Panc1 (cell line): ENCODE measurements at places on chromosomes 1 and 21.
A peak's percentile ranks its signal among the peaks of the same experiment; 100 is the strongest.

- no peaks in the 10 kb centered on the region for H3K4me1 ChIP-seq
- no peaks in the 10 kb centered on the region for H3K36me3 ChIP-seq
- peaks cover 11% of the 10 kb centered on the region for H3K27me3 ChIP-seq
- DNase-seq, result no peak
- no peak overlapping the region for H3K27ac ChIP-seq
Measured at GRCh38 chr1:62307895-62308492, 11.2 kb downstream of the KANK4 start.

DNA sequence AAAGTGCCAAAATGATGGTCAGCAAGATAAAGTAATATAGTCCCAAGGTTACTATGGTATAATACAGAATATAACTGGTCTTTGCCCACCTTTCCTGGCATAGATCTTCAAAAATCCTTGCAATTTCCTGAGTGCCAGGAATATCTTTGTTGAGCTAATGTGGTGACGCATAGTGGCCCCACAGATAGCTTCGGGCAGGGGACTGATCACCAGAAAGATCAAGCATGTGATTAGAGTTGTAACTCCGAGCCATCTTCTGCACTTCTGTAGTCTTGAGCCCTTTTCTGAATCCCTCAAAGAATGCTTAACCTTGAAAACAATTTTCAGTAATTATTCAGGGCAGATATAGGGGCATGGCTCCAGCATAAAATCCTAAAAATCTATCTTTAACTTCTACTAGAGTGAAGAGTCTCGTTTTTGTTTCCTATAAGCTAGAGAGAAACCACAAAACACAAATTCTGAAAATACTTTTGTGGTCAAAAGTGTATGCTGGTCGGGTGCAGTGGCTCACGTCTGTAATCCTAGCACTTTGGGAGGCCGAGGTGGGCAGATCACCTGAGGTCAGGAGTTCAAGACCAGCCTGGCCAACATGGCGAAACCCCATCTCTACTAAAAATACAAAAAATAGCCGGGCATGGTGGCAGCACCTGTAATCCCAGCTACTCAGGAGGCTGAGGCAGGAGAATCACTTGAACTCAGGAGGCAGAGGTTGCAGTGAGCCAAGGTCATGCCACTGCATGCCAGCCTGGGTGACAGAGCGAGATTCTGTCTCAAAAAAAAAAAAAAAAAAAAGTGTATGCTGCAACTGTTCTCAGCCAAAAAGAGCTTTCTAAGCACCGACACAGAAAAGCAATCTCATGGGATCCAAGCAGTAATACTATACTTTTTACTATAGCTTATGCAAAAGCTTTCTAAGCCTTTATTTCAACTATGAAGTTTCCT is 62.8 kb downstream of the NVL start:
- 0 out of 2 replicates have a peak, but pooled peaks cover 5% of the 10 kb centered on the region for H3K4me1 ChIP-seq
- no peak for DNase-seq
- no peaks in the 10 kb centered on the region for H3K36me3 ChIP-seq
- no peak overlapping the region for H3K4me3 ChIP-seq
- no peaks in the 10 kb centered on the region for H3K27me3 ChIP-seq

GRCh38 chr1:221824909-221825308 is 83.0 kb upstream of the DUSP10 start:
- no peaks in the 10 kb centered on the region for H3K4me1 ChIP-seq
- no peaks in the 10 kb centered on the region for H3K27me3 ChIP-seq
- H3K4me3 ChIP-seq, result no peak overlapping the region
- no peaks in the 10 kb centered on the region for H3K36me3 ChIP-seq
- no peak overlapping the region for H3K27ac ChIP-seq

- H3K27me3 ChIP-seq, result no peaks in the 10 kb centered on the region
- no peak overlapping the region for H3K27ac ChIP-seq
- H3K4me3 ChIP-seq, result no peak overlapping the region
- H3K36me3 ChIP-seq, result no peaks in the 10 kb centered on the region
Measured at GRCh38 chr1:241997401-241997998, 1.4 kb downstream of the MAP1LC3C start.

GRCh38 chr1:203054184-203054583 is 27.9 kb downstream of the PPFIA4 start:
- no peak overlapping the region for H3K27ac ChIP-seq
- no peaks in the 10 kb centered on the region for H3K27me3 ChIP-seq
- no peak for DNase-seq
- no peaks in the 10 kb centered on the region for H3K36me3 ChIP-seq
- H3K4me1 ChIP-seq, result no peaks in the 10 kb centered on the region

- H3K27ac ChIP-seq, result no peak overlapping the region
- H3K27me3 ChIP-seq, result no peaks in the 10 kb centered on the region
- no peaks in the 10 kb centered on the region for H3K36me3 ChIP-seq
- no peak overlapping the region for H3K4me3 ChIP-seq
Measured at GRCh38 chr1:44828003-44828651, 14.9 kb downstream of the PTCH2 start.

GRCh38 chr1:174964261-174964971 is 35.3 kb upstream of the CACYBP start:
- H3K36me3 ChIP-seq, result no peaks in the 10 kb centered on the region
- H3K27ac ChIP-seq, result no peak overlapping the region
- H3K27me3 ChIP-seq, result no peaks in the 10 kb centered on the region
- DNase-seq, result no peak
- H3K4me3 ChIP-seq, result no peak overlapping the region

- H3K27ac ChIP-seq, result no peak overlapping the region
- H3K4me3 ChIP-seq, result no peak overlapping the region
- H3K27me3 ChIP-seq, result no peaks in the 10 kb centered on the region
- no peaks in the 10 kb centered on the region for H3K4me1 ChIP-seq
Measured at GRCh38 chr21:14259747-14260146, 43.8 kb downstream of the RBM11 start.

GRCh38 chr21:32916522-32917099 is 109.1 kb upstream of the OLIG2 start:
- no peaks in the 10 kb centered on the region for H3K4me1 ChIP-seq
- H3K27me3 ChIP-seq, result no peaks in the 10 kb centered on the region; the same call in 1 of the 2 replicates
- DNase-seq, result no peak
- H3K36me3 ChIP-seq, result no peaks in the 10 kb centered on the region
- no peak overlapping the region for H3K4me3 ChIP-seq

GRCh38 chr1:69426401-69426800 is 141.3 kb upstream of the LRRC7 start:
- no peak for DNase-seq
- no peak overlapping the region for H3K27ac ChIP-seq
- H3K27me3 ChIP-seq, result no peaks in the 10 kb centered on the region
- no peaks in the 10 kb centered on the region for H3K4me1 ChIP-seq
- no peaks in the 10 kb centered on the region for H3K36me3 ChIP-seq
- no peak overlapping the region for H3K4me3 ChIP-seq

GRCh38 chr21:46009951-46010705 is 28.6 kb downstream of the COL6A1 start:
- H3K4me1 ChIP-seq, result no peaks in the 10 kb centered on the region
- H3K27me3 ChIP-seq, result no peaks in the 10 kb centered on the region; the same call in 1 of the 2 replicates
- no peak overlapping the region for H3K27ac ChIP-seq
- no peaks in the 10 kb centered on the region for H3K36me3 ChIP-seq
- no peak overlapping the region for H3K4me3 ChIP-seq

- no peak overlapping the region for H3K4me3 ChIP-seq
- no peaks in the 10 kb centered on the region for H3K36me3 ChIP-seq
- no peak for DNase-seq
- no peak overlapping the region for H3K27ac ChIP-seq
Measured at GRCh38 chr1:226627050-226627755, 78.6 kb downstream of the STUM start.

DNA sequence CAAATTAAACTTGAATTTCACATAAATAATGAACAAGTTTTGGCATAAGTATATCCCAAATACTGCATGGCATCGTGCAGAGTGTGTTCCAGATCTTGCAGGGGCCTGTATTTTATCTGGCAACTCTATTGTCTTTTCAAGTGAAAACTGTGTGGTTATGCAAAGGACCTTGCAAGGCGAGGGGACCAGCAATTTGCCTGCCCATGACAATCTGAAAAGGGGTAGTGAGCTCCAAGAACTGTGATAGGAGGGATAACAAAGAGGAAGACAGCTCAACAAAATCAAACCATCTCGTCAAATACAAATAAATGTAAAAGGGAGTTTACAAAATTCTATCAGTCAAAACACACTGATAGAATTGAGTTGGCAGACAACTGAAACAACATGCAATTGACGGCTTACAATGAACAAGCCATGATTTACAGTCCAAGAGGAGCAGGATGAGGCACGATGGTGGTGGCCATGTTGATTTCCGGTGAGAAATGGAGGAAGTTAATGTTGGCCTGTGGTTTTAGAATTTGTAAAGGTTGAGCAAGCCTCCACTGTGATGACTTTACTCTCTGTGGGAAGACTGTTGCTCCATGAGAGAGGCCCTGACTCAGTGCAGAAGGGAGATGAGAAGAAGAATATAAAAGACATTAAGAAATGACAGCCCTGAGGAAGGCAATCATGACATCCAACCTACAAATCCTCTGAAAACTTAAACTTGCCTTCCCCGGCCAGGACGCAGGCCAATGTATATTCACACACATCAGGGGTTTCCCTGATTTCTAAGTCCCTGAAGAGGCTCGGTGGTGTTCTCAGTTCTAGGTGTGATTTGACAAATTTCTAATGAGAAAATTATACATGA is 132.2 kb downstream of the ADSS2 start:
- no peaks in the 10 kb centered on the region for H3K36me3 ChIP-seq
- H3K27ac ChIP-seq, result no peak overlapping the region
- no peaks in the 10 kb centered on the region for H3K27me3 ChIP-seq
- no peak for DNase-seq
- no peak overlapping the region for H3K4me3 ChIP-seq
- H3K4me1 ChIP-seq, result peaks cover 9% of the 10 kb centered on the region

DNA sequence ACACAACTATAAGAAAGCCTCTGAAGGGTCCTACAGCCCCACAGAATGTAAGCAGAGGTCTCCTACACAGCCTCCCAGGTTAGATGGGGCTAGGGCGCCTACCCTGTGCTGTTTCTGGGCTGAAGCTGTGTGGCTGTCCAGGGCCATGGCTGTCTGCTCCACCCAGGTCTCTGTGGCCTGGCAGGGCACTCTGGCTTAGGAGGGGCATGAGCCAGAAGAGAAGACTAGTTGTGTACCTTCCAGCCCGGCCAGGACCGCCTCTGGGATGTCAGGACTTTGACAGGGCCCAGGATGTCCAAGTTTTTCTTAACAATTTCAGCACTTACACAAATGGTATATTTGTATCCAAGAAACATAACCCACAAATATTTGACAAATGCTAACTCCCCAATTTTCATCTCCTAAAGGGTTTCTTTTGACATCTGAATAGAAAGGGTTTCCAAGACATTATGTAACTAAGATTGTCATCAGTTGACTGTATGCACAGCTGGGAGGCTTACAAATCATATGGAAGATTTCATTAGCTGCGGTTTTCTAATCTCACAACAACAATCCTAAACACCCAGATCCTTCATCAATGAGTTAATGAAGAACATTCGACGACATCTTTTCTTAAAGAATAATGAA is 80.5 kb downstream of the HSF2BP start:
- no peak overlapping the region for H3K4me3 ChIP-seq
- H3K27ac ChIP-seq, result no peak overlapping the region; the same call in 1 of the 2 replicates
- no peak for DNase-seq
- H3K27me3 ChIP-seq, result no peaks in the 10 kb centered on the region
- no peaks in the 10 kb centered on the region for H3K4me1 ChIP-seq

DNA sequence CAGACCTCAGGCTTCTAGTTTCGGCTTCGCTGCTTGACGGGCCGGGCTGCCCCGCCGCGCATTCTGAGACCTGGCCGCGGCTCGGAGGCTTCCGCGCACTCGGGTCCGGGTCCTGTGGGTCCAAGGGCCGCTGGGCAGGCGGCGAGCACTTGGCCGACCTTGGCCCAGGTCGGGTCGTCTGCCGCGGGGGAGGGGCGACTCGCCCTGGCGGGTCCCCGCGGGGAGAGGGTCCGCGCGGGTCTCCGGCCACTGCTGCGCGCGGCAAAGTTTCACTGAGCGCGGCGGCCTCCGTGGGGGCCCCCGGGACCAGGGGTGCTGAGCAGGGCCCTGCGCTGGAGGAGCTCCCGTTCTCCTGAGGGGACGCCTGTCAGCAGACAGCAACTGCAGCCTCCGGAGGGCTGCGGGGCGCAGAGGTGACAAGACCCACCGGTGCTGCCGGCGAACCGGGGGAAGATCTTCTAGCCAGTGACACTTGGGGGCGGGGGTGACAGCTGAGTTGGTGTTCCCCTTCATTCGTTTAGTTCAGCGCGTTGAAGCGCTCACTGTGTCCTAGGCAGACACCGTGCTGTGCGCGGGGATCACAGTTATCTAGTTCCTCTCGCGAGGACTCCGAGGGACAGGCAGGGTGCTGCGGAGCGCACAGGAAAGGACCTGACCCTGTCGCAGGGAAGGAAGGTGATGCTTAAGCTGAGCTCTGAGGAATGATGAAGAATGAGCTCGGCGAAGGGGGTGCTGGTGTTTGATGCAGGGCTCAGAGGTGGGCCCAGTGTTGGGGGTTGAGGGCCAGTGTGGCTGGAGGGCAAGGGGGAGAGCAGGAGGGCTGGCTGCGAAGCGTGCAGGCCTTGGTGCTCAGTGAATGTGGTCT is 725 bp downstream of the MTFR1L start:
- H3K27me3 ChIP-seq, result no peaks in the 10 kb centered on the region
- H3K27ac ChIP-seq, result peak overlapping the region; percentile 86
- H3K4me3 ChIP-seq, result peak overlapping the region; percentile 73
- DNase-seq, result no peak

DNA sequence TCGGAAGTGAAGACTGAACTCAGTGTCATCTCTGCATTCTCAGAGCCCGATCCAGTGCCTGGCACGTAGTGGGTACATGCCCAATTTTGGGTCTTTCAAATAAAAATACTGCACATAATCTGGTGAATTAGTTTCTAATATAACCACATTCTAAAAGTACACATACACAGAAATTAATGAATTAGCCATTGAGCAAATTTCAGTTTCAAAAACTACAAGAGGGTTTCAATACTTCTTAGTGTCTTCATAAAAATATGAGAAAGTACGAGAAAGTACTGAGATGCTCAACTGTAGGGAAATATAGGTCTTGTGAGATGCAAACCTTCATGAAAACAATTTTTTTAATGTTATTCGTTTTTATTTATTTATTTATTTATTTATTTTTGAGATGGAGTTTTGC is 86.9 kb downstream of the SMYD2 start:
- no peak overlapping the region for H3K27ac ChIP-seq
- H3K4me3 ChIP-seq, result no peak overlapping the region
- H3K4me1 ChIP-seq, result no peaks in the 10 kb centered on the region
- peaks cover 46% of the 10 kb centered on the region for H3K36me3 ChIP-seq
- DNase-seq, result no peak

- H3K27ac ChIP-seq, result no peak overlapping the region
- H3K36me3 ChIP-seq, result no peaks in the 10 kb centered on the region
- H3K27me3 ChIP-seq, result peaks cover 13% of the 10 kb centered on the region; the same call in 1 of the 2 replicates
- H3K4me1 ChIP-seq, result no peaks in the 10 kb centered on the region
Measured at GRCh38 chr1:244118109-244118761, 67.2 kb downstream of the ZBTB18 start.
